ENCODE measurements at places on chromosomes 1 and 21.
A peak's percentile ranks its signal among the peaks of the same experiment; 100 is the strongest.

GRCh38 chr1:80673935-80674597 is 1126.7 kb upstream of the ADGRL2 start:
- DNase-seq, result no peak

DNA sequence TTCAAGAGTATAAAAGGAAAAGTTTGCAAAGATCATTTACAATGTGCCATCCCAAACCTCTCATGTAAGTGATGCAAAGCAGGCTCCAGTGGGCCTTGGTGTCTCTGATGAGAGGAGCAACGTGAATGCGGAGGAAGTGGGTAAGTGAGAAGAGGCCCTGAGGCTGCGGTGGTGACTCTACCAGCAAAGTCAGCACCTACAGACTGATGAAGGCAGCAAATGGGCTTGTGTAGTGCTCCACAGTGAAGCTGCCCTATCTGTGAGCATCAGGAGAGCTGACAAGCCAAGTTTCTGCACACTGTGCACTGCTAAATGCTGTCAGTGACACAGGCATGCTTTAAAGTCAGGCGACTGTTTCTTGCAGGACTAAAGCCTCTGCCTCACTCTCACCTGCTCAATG is 15.6 kb upstream of the RAP1A start:
- DNase-seq, result no peak

DNA sequence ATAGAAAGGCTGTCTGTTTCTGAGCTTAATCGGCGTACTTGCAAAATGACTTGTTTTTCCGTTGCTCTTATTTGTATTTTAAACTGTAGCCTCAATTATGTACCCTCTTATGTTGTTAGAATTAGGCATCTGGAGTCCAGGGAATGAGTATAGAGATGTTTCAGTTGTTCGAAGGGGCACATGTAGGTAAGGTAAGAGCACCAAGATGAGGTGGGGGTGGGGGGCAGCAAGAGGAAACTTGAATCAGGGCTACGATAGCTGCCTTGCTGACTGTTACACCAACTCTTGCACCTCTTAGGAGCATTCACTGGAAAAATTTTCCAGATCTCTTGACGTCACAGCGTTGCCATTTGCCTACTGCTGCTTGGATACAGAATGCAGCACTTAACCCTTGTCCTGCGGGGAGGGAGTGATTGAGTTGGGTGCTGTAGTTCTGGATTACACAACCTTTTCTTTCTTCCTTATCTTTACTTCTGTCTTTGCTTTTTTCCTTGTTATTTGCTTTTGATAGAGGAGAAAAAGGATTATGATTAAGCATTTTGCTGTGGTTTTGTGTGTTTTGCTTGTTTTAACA is 3.2 kb downstream of the ATP1B1 start:
- DNase-seq, result peak; percentile 96

DNA sequence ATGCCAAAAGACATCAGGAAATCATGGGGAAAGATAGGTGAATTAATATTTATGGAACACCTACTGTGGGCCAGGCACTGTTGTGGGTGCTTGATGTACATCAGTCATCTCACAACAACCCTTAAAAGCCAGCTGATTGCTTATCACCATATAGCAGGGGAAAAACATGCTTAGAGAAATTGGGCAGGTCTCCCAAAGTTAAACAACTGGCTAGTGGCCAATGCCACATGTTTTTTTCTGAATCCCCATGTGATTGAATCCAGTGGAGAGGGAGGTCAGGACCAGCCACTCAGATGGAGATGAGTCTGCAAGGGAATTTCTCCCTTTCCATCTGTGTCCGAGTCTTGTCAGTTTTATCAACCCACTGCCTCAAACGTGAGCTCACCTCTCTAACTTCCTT is 33.5 kb downstream of the UTP25 start:
- DNase-seq, result no peak

- DNase-seq, result no peak
These were observed 218.7 kb downstream of the TM2D1 start for GRCh38 chr1:61506236-61506635.

DNA sequence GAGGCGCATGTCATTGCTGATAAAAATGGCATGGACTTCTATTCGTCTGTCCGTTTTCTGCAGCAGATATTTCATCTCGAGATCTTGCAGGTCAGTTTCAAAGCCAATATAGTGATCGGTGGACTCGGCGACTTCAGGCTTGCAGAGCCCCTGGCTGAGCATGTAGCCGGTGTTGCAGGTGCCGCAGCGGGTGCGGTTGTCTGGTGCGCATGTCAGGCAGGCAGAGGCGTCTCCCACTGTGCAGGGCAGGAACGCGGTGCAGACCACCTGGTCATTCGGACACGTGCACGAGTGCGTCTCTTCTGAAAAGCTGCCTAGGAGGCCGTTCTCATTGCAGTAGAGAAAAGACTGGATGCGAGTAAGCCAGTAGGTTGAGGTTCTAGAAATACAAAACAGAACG is 378.9 kb downstream of the BRINP3 start:
- no peak for DNase-seq

DNA sequence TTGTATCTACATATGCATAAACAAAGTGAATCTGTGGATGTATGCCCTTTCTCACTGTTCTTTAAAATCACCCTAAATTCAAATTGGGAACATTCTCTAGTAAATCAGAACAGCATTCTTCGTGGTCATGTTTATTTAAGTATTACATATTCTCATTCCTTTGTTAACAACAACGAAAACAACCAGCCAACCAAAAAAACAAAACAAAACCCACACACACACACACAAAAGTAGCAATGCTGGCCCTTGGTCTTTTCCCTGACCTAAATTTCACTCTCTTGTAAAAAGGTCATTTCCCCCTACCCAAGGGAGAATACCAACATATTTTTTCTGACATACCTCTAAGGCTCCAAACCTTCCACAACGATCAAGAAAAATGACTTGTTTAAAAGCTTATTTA is 102.6 kb downstream of the NRIP1 start:
- no peak for DNase-seq

DNA sequence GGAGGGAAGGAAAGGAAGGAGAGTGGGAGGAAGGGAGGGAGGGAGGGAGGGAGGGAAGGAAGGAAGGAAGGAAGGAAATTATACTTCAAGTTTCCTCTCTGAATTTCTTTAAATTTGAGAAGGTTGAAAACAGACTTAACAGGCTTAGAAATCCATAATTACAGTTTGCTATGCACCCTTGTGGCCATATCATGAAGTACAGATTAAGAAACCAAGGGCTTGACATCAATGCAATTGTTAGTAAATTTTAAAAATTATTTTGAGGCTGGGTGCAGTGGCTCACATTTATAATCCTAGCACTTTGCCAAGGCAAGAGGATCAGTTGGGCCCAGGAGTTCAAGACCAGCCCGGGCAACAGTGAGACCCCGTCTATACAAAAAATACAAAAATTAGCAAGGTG is 14.4 kb downstream of the ANP32E start:
- DNase-seq, result peak; percentile 44

DNA sequence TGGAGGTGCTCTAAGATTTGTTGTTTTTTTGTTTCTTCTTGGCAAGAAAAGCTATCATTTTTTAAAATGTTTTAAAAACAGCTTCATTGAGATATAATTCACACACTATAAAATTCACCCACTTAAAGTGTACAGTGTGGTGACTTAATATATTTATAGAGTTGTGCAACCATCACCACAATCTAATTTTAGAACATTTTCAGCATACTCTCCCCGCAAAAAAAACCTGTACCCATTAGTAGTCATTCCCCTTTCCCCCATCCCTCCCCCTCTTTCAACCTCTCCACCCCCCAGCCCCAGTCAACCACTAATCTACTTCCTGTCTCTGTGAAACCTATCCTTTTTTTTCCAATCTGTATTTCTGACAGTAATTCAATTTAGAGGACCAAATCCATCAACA is 30.6 kb downstream of the ZC3H11B start:
- no peak for DNase-seq

DNA sequence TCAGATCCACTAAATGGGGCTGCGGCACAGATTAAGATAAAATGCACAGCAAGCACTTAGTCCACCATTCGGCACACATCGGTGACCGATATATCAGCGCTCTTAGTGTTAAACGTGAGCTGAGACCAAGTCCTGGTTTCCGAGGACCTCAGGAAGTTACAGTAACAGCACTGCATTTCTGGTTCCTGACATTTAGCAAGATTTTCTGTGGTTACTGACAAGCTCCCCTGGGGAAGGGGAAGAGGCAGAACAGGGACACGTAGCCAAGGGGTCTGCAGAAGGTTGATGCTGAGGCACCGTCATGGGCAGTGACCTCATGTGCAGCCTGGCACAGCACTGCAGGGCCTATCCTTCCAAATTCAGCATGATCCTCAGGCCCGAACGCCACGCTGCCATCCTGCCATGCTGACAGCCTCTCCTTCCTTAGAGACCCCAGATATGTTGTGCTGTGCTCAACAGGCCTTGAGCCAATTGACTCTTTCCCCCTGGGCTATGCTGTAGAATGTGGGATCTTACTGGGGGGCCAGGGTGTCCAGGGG is 13.4 kb upstream of the PEF1 start:
- no peak for DNase-seq

GRCh38 chr1:164746632-164747031 is 187.6 kb downstream of the PBX1 start:
- no peak for DNase-seq

GRCh38 chr1:198623752-198624647 is 14.8 kb upstream of the PTPRC start:
- DNase-seq, result no peak

GRCh38 chr21:41361053-41361785 is 608 bp upstream of the MX2 start:
- no peak for DNase-seq

DNA sequence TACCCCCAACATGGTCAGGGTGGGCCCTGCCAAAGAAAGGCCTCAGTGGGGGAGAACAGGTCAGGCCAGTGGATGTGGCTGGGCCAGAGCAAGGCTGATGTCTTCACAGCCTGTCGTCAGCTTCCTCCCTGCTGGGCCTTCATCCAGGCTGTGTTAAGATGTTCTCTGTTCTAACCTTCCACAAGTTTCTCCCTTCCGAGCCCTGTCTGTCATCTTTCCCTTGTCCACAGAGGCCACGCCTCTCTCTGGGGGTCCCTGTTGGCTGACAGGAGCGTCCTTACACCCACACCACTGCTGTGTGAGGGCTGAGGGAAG is 36.2 kb downstream of the SIM2 start:
- DNase-seq, result no peak

DNA sequence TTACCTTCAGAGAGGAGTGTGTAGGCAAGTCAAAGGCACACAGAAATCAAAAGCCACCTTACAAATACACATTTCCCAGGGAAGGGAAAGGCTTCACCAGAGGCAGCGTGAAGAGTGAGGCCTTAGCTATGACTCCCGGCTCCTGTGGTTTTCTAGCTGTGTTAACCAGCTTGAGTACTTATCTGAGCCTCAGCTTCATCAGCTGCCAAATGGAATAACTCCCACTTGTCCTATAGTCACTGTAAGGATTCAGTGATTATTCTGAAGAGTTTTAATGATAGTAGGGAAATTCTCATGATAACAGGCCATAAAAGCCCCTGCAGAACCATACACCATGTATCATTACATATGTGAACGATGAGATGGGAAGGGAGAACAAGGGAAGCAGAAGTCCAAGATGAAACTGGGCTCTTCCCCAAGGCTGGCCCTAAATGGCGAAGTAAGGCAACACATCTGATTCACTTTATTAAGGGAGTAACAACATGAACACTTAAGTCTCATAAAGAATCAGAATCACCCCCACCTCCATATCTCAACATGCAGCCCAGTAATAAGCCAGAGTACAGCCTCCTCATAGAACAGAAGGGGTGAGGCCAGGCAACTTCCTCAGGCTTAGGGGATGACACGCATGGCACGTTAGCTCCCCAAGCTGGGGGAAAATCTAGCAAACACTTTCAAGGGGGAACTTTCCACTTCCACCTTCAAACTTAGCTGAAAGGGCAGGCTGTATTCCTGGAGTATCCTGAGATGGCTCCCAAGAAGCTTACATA is 63.7 kb downstream of the SLC66A1 start:
- no peak for DNase-seq

DNA sequence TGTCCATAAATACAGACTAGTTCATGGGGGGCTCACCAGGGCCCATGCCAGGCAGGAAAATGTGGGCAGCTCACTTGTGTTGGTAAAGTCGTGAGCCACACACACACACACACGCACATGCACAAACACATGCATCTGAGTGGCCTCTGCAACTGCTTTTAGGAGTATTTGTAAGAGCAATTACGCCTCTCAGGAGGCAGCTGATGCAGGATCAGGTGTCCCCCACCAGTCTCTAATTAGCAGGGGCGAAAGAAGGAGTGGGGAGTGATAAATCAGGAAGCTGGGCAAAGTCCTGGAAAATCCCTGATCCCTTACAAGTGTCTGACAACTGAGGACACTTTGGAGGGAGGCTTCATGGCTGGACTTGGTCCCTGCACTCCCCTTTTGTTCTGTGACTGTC is 5.7 kb upstream of the IVL start:
- DNase-seq, result no peak

- no peak for DNase-seq
These were observed 6.6 kb upstream of the ACTRT2 start for GRCh38 chr1:3014443-3015268.

- DNase-seq, result no peak
These were observed 6.9 kb downstream of the SLC9A1 start for GRCh38 chr1:27147842-27148518.

DNA sequence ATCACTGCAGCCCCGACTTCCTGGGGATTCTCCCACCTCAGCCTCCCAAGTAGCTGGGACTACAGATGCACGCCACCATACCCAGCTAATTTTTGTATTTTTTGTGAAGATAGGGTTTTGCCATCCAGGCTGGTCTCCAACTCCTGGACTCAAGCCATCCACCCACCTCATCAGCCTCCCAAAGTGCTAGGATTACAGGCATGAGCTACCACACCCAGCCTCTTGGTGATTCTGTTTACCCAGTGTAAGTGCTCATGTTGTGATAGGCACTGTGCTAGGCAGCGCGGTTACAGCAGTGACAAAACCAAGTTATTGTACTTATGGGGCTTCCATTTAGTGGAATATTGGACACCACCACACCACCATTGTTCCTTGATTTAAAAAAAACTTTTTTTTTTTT is 9.7 kb upstream of the STX12 start:
- no peak for DNase-seq

GRCh38 chr1:48405400-48405799 is 66.6 kb downstream of the SPATA6 start:
- no peak for DNase-seq

- peak; percentile 69 for DNase-seq
These were observed 25.3 kb upstream of the OVAAL start for GRCh38 chr1:180533266-180533987.

- DNase-seq, result no peak
These were observed 64.0 kb downstream of the SAMSN1 start for GRCh38 chr21:14482165-14482564.
